Immature natural killer cell (primary cell): ENCODE measurements at places on chromosomes 1 and 21.

DNA sequence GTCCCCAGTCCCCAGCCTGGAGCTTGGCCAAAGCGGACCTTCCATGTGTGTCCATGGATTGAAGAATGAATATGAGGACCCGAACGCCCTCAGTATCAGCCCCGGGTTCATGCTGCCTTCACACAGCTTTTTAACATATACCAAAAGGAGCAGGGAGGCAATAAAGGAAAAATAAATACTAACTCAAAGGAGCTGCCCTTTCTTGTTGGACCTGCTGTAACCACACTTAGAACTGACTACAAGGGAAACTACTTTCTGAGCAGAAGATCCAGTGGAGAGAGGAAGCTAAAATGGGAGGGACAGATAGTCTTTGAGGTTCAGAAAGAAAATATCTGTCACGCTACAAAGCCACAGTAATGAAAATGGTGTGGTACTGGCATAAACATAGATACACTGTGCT is 48.6 kb downstream of the CNN3 start:
- no peak for DNase-seq

- no peak for DNase-seq
Measured at GRCh38 chr1:218624052-218624451, 278.9 kb downstream of the TGFB2 start.

DNA sequence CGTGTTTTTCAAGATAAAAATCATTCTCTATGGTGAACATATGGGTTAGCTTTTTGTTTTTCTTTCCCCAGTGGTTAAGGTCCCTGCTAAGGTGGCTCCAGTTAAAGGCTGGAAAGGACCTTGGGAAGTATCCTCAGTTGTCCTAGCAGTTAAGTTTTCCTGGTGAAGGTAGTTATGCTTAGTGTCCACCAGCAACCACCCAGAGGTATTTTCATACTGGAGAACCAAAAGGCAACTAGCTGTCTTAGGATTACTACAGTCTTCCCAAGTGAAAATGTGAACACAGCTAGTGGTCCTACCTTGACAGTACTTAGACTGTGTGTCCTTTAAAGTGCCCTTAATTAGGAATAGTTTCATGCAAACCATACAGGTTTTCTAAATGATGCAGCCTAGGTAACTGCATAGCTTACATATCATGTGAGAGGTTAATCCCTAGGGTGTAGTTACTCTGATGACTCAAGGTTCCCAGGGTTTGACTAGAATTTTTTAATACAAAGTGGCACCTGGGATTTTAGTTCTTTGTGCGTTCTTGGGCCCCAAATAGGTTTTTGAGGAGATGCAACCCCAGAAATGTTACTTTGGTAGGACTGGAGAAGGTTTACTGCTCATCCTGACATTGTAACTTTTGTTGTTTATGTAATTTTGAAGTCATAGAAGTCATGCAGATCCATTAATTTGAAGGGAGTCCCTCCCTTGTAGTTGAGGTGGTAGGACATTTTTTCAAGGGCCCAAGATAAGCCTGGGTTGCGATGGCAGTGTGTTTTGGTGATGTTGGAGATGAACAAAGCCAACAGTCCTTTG is 36.5 kb downstream of the YY1AP1 start:
- DNase-seq: no peak

DNA sequence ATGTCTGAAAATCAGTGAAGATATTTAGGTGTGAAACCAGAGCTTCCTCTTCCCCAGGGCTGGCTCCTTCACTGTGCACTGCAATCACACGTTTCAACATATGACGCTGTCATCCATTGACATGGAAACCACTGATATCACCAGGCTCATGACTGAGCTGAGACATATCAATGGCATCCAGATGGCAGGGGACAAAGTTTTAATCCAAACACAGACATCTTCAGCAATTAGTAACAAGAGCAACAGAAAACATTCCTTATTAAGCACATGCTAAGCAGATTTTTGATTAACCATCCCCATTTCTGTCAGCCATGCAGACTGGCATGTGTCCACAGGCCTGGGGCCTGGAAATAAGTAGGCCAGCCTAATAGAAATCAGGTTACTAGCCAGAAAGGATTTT is 108.0 kb upstream of the ADAR start:
- peak; percentile 26 for DNase-seq

- peak; percentile 67 for DNase-seq
Measured at GRCh38 chr1:32413507-32414185, 19.4 kb upstream of the BSDC1 start.

DNA sequence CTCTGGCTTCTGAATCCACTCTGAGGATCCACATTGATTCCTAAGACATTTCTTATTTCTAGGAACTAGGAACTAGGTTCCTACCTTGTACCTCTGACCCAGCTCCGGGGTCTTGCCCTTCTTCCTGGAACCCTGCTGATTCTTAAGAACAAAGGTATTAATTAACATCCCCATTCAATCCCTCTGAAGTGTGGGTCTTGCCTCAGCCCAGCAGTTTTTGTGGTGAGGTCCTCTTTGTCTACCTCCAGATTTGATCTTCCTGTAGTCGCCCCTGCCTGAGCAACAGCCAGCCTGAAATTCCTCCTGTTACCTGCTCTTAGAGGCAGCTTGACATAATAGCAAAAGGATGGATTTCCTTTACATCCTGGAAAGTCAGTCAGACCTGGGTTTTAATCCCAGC is 46.7 kb upstream of the CAMK1G start:
- no peak for DNase-seq

- no peak for DNase-seq
Measured at GRCh38 chr21:15415541-15416261, 314.1 kb upstream of the USP25 start.

DNA sequence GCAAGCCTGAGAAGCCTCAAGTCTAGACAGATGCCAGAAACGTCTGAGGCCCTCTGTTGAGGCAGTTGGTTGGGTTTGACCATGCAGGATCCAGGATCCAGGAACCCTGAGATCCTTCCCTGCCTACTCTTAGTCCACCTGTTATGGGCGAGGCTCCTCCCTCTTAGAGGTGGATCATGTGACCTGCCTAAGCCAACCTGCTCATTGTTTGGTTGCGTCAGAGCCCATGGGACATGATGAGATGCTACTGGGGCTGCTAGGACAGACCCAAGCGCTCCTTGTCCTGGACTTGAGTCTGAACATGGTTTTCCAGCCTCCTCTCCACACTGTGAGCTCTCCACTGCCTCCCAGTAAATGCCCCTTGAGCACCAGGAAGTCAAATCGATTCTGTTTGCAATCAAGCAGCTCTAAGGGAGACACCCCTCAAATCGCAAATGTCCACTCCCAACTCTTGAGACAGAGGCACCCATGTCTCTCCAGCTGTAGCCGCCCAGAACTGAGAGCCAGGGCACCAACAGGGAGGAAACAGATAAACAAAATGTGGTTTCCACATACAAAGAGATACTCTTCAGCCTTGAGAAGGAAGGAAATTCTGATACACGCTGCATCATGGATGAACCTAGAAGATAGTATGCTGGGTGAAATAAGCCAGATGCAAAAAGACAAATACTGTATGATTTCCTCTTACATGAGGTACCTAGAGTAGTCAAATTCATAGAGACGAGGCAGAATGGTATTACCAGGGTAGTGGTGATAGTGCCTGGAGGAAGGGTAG is 31.7 kb upstream of the WNT4 start:
- no peak for DNase-seq

DNA sequence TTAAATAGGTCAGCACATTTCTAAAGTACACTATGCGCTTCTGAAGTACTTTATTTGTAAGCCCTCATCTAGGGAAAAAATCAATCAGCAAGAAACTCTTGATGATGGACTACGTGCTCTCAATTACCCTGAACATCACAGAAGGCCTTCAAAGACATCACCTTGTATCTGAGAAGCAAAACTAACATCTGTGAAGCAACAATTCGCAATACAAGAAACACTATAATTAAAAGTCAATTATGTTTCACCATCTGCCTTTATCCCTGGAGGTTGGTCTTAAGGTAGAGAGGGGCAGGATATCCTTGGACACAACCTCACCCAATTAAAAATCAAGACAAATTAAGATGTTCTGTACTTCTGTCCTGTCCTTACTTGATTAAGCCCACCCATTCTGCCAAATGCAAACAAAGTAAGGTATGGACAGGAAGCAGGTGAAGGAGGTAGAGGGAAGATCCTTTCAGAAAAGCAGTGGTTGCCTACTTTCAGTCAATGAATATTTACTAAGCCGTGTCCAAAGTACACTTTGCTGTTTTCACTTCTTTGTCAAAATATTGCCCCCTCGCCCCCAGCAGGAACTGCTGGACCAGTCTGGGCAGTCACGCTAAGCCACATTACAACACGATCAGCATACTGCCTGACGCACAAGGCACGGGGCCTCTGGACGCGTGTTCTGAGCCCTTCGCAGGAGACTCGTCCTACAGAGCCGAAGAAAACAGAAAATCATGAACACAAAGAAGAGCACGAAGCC is 887 bp downstream of the SLC19A2 start:
- DNase-seq: no peak

DNA sequence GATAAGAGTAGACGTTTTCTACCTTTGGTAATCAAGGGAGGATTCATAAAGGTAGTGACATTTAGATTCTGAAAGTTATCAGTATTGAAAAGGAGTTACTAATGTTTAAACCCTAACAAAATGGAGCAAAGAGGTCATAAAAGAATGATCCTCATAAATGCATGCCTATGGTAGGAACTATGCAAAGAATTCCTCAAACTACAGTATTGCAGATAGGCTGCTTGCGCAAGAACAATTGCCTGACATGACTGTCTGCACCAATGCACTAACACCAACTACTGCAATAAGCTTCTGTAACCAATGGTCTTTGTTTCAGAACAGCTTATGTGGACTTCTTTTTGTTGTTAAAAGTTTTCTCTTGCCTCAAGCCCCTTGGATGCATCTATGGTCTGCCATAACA is 597.3 kb upstream of the ADGRL4 start:
- DNase-seq: no peak

DNA sequence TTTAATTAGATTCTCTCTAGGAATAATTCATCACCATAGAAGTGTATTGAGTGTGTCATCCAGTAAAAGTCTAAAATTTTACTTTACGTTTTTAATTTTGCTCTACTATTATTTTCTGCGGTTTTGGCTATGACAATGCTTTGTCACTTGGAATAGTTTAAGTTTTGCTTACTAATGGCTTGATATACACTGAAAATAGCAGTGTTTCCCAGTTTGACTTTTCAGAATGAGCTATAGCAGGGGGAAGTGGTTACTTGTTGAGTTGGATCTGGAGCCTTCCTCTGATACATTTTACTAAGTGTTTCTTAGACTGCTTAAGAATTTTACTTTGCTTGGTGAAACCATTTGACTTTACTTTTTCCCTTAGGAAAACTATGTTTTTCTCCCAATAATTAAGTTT is 5.0 kb downstream of the DNAJC16 start:
- no peak for DNase-seq

GRCh38 chr1:168114845-168115244 is 21.9 kb downstream of the GPR161 start:
- DNase-seq: no peak

DNA sequence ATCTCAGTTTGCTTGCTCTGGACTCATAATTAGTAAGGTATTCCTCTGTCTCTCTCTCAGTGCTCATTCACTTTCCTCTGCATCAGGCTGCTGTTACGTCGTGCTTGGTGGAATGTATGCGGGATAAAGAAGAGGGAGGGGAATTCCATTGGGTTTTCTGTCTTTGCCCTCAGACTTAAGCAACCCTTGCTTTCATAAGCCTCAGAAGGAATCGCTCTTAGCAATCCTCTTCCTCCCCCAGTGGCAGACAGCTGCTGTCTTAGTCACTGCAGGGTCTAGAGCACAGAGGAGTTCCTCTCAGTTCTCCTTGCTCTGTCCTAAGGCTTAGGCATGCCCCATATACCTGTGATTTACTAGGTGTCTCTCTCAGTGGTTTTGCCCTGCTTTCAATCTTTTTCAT is 19.1 kb upstream of the NTMT2 start:
- DNase-seq: no peak

DNA sequence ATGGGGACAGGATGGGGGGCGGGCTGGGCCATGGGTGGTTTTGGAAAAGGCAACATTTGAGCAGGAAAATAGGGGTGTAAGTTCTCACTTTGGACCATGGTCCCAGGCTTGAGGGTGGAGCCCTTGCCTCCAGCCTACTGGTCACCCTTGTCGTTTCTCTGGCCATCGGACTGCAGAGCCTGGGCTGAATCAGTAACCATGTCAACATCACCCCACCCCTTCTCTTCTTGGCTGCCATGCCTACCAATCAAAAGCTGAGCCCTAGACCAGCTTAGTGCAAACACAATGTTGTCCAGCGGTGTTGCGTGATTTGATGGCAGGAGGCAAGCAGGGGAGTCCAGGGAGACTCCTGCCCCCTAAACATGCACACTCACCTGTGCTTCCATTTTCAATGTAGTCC is 231.0 kb upstream of the KAZN start:
- DNase-seq: no peak

- no peak for DNase-seq
Measured at GRCh38 chr1:25051504-25051903, 121.4 kb upstream of the RUNX3 start.

- DNase-seq: peak; percentile 82
Measured at GRCh38 chr1:205321162-205321958, at the start of gene NUAK2. Gene NUAK2, minus strand, starts transcription at chr1:205321745. Its CDS starts 117 bp downstream, at chr1:205321628.
